Globus pallidus (tissue), 1 donor: ENCODE measurements at places on chromosomes 11 and 22.
A peak's percentile ranks its signal among the peaks of the same experiment; 100 is the strongest.

DNA sequence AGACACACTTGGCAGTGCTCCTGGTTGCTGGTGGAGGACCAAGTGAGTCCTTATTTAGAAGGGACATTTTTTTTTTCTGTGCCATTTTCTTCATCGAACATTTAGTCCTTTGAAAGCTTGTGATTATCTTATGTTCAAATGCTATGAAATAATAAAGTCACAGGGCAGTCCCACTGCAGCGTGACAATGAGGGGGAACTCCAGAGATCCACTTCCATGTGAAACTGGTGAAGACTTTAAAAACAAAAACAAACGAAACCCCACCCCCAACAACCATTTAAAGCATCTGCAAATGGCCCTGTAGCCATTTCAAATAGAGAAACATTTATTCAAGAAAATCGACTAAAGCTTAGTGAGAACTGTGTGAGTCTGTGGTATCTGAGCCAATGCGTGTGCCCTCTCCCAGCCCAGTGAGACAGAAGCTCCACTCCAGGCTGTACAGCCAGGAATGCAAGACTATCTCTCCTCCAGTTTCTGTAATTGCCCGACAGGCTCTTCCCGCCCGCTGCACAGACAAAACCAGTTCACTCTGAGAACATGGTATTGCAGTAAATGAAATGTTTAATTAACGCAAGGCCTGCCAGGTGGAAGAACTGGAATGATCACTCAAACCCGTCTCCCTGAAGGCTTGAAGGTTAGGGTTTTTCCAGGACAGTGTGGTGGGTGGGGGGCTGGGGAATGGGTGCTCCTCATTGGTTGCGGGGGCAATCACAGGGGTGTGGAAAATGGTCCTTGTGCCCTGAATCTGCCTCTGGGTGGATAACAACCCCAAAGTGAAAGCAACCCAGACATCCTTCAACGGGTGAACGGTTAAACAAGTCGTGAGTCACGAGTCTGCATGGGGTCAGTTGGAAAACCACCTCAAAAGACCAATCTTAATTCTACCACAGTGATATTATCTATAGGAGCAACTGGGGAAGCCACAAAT lies 8.4 kb downstream of the KRTAP5-6 start:
- DNase-seq, result no peak

- DNase-seq, result no peak
These were observed 18.1 kb upstream of the OR5AL1 start for GRCh38 chr11:56394381-56394780.

DNA sequence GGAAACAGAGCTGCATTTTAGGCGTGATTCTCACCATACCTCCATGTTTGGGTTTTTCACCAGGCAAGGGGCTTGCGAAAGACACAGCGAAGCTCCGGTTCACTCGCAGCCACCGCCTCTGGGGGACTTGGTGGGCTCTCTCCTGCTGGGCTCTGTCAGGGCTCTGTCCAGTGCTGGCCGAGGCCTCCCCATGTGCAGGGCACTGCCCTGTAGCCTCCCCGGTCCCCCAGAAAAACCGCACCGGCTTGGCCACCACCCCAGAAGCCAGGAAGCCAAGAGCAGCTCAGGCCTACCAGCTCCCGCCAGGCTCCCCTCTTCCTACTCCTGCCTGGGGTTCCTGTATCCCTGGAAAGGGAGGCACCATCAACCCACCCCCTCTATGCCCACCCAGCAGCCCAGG lies 151.5 kb downstream of the CTTN start:
- DNase-seq, result no peak

DNA sequence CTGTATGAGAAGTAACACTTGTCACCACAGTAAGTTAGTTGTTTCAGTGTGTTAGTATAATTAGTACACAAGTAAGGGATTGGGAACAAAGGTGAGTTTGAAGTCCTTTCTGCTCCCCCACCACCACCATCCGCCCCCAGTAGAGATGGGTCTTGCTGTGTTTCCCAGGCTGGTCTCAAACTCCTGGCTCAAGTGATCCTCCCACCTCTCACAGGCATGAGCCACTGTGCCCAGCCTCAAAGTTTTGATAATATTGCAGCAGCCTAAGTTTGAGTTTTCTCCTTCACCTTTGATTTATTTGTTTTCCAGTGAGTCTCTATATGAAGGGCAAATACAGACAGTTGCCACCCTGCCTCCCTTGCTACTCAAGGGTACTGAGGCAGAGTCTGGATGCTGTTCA lies 23.7 kb upstream of the GRK2 start:
- no peak for DNase-seq

GRCh38 chr11:134342572-134343340 lies 11.0 kb downstream of the GLB1L2 start:
- no peak for DNase-seq

DNA sequence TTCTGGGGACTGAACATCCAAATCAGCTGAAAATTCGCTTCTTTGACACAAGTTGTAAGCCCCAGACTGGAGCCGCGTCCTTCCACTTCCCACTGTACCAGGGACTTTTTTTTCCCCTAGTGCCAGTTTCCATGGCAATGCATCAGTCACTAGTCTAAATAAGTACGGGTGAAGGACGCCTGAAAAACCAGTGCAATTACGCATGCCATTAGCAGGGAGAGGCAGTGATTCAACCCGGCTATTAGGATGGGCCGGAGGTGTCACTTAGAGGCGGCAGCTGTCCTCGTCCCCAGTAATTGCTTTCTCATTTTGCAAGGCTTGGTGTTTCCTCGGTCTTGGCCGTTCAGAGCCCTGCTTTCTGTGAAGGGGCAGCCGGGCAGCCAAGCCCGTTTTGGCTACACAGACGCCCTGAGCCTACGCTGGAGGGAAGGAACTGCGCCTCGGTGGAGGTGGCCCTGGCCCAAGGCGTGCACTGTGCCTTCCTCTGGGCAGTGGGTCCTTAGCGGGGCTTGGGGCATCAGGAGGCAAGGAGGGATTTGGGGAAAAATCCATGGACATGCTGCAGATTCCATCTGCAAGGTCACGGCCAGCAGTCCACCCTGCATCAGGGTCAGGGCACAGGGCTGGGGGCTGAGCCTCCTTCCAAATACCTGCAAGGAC lies 319.7 kb downstream of the CTTN start:
- no peak for DNase-seq

GRCh38 chr11:824942-825341 lies 2.8 kb upstream of the CRACR2B start:
- no peak for DNase-seq

DNA sequence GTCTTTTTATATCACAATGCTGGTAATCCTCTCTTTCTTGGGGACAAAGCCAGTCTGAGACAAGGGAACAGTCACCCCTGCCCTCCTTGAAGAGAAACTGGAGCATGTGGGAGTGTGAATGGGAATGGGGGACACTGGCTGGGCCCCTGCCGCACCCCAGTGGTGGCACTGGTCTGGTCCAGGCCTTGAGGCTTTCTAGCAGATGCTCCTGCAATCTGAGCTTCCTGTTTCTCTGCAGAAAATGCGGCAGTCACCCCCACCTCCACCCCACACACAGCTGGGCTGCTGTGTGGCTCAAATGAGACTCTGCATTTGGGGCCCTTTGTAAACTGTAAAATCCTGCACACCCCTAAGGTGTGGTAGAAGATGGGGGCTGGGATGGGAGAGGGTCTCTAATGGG lies 6.6 kb upstream of the MARK2 start:
- DNase-seq, result no peak

- no peak for DNase-seq
These were observed 25.6 kb upstream of the PKNOX2 start for GRCh38 chr11:125138966-125139365.

DNA sequence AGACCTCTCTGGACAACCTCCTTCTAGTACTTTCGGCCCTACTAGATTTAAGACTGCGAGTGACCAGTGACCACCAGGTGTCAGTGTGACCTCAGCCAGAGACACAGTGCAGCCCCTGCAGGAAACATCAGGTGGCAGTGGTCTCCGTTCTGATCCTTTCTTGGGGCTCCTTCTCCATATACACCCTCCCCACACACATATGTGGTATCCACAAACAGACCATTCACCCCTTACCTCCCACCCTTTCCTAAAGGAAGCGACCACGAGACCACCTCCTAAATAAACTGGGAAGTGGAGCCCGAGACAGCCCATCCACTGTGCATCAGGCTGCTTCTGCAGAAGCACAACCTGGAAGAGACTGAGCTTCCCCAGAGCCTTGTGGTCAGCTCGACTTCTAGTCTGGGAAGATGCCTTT lies 38.5 kb upstream of the CYP2D6 start:
- peak; percentile 77 for DNase-seq

GRCh38 chr22:20798218-20798617 lies 24.3 kb downstream of the SERPIND1 start:
- DNase-seq, result no peak

DNA sequence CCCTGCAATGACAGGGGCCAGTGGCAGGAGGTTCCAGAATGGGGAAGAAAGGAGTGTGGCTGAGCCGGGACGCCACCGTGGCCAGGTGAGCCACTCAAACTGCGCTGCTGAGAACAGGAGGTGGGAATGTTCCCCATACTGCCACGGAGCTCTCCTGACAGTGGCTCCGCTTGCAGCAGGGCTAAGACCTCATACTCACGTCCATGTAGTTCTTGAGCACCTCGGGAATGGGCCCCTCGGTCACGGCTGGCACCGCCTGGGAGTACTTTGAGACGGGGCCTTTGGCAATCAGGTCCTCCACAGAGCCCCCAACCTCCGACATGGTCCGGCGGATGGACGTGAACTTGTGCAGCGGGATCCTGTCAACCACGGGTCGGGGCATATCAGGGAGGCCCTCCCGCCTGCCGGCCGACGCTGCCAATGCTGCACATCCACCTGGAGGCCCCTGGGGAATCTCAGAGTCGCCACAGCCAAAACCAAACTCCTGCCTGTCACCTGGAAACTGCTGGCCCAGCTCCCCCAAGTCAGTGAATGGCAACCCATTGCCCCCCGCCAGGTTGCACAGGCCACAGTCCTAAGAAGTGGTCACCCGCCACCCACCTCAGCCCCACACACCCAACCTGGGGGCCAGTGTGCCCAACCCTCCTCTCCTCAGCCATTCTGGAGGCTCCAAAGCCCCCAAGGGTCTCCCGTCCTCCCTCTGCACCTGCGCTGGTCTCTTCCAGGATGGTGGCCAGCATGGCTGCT lies 2.4 kb downstream of the CTSD start:
- DNase-seq, result no peak

GRCh38 chr11:98600786-98601773 lies 419.7 kb upstream of the CNTN5 start:
- peak; percentile 3 for DNase-seq

DNA sequence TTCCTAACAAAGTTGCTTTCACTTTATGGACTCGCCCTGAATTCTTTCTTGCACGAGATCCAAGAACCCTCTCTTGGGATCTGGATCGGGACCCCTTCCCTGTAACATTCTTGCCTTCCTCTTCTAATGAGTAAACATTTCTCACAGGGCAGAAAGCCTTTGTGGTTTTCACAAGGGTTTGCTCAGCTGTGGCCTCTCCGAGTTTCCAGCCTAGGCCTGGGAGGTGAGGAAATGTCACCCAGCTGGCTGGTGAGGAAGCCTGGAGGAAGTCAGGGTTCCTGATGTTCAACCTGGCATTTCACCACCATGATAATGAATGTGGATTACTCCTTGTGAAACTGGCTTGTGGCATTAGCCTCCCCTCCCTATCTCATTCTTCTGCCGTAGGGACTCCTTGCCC lies 224.9 kb downstream of the DSCAML1 start:
- DNase-seq, result no peak

- no peak for DNase-seq
These were observed 40.5 kb upstream of the BIRC3 start for GRCh38 chr11:102276783-102277182.

GRCh38 chr11:65448074-65448417 lies 25.4 kb downstream of the NEAT1 start:
- DNase-seq, result no peak

- DNase-seq, result no peak
These were observed 177.4 kb downstream of the BUD13 start for GRCh38 chr11:116595305-116595880.

DNA sequence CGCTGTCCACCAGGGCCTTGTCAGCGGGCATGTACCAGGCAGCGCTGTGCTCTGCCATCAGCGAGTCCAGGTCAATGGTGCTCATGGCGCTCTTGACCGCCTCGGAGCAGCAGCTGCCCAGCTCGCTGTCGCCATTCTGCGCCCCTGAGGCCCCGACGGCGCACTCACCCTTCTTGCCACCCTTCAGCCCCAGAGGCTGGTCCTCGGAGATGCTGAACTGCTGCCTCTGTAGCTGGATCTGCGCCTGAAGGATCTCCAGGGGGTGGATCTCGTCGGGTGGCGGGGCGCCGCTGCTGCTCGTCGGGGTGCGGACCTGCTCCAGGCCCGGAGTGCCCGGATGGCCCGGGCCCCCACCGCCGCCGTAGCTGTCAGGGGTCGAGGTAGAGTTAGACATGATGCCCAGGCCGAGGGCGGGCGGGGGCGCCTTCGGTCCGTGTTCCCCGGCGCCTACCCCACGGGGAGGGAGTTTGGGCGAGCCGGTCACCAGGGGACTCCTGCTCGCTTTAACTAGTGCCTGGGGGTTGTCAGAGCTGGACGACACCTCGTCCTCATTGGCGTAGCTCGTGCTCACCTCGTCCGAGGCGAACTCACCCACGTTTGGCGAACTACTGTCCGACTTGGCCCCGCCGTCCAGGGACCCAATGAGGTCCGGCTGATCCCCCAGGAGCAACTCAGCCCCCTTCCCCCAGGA lies 4.6 kb downstream of the MN1 start:
- DNase-seq, result no peak

DNA sequence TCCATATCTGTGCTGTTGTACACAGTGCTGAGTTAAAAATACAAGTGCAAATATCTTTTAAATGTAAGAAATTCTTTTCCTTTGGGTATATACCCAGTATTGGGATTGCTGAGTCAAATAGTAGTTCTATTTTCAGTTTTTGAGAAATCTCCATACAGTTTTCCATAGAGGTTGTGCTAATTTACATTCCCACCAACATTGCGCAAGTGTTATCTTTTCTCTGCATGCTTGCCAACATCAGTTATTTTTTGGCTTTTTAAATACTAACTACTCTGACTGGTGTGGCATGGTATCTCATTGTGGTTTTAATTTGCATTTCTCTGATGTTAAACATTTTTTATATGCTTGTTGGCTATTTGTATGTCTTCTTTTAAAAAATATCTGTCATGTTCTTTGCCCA lies 6.5 kb downstream of the OR52E8 start:
- DNase-seq, result no peak

DNA sequence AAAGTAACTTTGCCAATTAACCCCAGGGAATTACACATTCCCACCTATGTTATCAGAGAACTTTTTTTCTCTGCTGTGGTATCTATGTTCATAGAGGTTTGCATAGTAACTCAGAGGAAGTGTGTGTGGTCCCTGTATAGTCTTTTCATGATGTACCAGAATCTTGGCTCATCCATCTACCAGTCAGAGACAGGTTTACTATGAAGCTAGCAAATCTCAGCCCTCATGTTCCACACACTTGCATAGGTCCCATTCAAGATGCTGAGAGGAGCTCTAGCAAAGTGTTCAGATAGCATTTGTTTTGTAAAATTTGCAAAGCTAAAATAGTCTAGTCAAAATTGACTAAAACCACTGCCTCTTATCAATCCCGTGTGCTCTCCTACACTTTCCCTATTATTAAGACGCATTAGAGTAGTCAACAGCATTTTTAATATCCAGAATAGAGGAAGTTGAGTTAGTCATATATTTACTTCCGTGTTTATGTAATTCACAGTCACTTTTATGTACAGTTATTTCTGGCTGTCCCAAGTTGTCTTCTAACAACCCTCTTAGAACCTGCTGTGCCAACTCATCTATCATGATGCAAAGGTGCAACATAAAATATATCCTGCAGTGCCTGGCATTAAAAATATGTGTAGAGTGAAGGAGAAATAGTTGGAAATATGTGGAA lies 184.2 kb downstream of the FAM76B start:
- DNase-seq, result no peak
